RCC 7860 (cell line): ENCODE measurements at places on chromosomes 4 and X.

GRCh38 chr4:173543266-173543665 lies 13.2 kb upstream of the HAND2 start:
- DNase-seq: no peak

GRCh38 chrX:20418379-20419150 lies 151.9 kb upstream of the RPS6KA3 start:
- no peak for DNase-seq

GRCh38 chr4:44869985-44870384 lies 143.6 kb upstream of the GNPDA2 start:
- DNase-seq: no peak

DNA sequence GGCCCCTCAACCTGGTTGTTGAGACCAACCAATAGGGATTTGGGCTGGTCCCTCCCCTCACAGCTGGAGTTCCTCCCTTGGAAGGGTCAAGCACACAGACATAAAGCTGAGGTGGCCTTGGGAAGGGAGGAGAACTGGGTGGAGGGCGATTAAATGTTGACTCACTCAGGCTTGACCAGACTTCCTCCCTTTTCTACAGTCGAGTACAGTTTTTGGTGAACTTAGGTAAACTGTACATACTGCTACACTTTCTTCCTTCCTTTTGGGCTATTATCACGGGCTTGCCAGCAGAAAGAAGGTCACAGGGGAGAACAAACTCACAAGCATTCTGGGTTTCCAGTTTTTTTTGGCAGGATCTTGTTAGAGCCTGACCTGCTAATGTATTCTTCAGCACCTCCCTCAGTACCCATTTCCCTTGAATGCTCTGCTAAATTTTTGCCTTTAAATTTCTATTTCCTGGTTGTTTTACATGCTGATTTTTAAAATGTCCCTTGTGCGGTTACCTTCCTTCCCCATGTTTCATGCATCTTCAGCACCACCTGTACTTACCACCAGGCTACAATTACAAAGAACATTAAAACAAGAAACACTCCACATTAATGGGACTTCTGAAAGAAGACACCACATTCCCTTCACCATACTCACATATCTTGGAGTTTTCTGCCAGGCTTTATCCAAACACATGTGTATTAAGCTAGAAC lies 135.2 kb upstream of the RASGEF1B start:
- DNase-seq: peak; percentile 54

GRCh38 chr4:158999166-158999682 lies 103.7 kb upstream of the RAPGEF2 start:
- DNase-seq: no peak

GRCh38 chr4:55445921-55446577 lies 50.3 kb downstream of the TMEM165 start:
- peak; percentile 90 for DNase-seq

- DNase-seq: no peak
Observed at GRCh38 chr4:184873054-184873453, 47.3 kb upstream of the ACSL1 start.

- peak; percentile 75 for DNase-seq
Observed at GRCh38 chr4:121696581-121697461, at the start of gene ANXA5. Gene ANXA5 (minus strand): TSS chr4:121696980. CDS start chr4:121696589, 391 bp downstream.

DNA sequence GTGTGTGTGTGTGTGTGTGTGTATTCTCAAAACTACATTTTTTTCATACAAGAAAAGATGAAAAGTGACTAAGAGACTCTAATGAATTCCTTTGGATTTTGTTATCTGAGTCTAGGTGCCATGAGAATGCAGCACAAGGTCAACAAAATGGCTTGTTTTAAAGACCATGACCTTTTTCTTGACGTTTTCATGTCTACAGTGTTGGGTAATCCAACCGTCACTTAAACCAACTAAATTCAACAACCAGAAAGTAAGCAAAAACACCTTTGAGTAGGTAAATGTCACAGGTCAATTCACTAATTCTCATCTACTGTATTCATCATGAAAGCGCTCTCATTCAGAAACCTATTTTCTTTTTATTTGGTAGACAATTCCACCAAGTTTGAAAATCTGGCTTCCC lies 3.1 kb downstream of the SMARCA1 start:
- DNase-seq: no peak

- DNase-seq: no peak
Observed at GRCh38 chrX:155235891-155236290, 19.6 kb downstream of the VBP1 start.

- no peak for DNase-seq
Observed at GRCh38 chr4:85808104-85808503, 333.2 kb downstream of the ARHGAP24 start.

- peak; percentile 73 for DNase-seq
Observed at GRCh38 chrX:111040377-111041017, 55.5 kb upstream of the PAK3 start.
